Skeletal muscle cell (primary cell): ENCODE measurements at places on chromosomes 4 and X.

- no peak for DNase-seq
Observed at GRCh38 chr4:38131371-38132091, 171.3 kb downstream of the PTTG2 start.

GRCh38 chr4:182711211-182711610 is 206.0 kb downstream of the DCTD start:
- DNase-seq, result no peak

- DNase-seq, result no peak
Observed at GRCh38 chr4:154189346-154189745, 302.3 kb downstream of the DCHS2 start.

DNA sequence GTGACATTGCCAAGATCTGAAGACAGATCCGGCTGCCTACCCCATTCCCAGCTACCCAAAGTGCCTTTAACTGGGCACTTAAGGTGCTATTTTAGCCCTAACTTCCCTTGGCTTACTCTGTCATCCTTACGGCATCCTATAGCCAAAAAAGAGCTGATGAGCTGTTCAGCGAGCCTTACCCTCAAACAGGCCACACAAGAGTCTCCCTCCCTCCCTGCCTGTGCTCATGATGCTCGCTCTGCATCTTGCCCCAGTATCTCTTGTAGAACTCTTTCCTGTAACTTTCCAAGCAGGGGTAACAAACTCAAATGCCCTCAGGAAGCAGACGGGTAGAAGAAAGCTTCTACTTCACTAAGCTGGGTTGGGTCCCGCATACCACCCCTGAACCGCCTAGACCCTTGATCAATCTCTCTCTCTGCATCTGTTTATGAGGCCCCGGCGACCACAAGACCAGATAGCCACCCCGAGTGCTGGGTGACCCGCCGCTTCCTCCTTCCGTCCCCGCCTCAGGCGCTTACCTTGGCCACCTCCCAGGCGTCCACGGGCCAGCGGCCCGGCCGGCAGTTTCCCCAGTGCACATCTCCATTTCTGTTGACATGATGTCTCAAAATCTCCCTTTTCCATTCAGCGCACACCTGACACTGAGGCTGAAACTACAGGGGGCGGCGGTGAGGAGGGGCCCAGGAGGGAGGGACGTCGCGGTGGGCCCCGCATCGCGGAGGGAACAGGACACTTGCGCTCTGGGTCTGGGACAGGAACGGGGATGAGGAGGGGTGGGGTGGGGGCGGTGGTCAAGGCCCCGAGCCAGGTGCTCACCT is 663 bp downstream of the CXorf38 start:
- no peak for DNase-seq

DNA sequence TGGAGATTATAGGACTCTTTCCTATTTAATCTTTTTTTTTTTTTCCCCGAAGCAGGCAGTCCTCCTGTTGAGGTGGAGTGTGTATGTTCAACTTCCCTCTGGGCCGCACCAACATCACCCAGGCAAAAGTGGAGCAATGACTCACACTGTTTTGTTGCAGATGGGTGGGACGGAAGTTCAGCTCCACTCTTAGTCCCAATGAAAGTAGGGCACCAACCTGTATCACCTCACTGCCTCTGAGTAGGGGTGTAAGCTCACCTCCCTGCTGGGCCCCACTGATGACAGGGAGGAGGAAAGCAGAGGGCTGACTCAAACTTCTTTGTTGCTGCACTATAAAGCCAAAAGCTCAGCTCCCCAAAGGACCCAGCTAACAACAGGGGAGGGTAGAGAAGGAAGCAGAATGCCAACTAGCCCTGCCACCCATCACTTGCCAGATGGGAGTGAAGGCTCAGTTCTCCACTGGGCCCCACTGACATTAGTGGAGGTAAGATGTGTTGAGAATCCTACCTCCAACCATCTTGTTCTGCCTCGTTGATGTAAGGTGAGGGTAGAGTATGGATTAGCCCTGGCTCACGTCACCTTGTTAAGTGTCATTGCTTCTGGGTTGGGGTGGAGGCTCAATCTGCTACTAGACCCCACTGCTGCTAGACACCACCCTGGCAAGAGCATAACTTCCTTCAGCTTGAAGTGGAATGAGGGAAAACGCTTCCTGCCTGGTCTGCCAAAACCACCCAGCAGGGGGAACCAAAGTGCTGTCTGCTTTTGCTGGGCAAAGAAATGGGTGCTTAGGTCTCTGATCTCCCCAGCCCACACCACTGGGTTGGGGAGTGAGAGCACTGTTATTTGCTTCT is 14.1 kb downstream of the RPS6KA3 start:
- no peak for DNase-seq

DNA sequence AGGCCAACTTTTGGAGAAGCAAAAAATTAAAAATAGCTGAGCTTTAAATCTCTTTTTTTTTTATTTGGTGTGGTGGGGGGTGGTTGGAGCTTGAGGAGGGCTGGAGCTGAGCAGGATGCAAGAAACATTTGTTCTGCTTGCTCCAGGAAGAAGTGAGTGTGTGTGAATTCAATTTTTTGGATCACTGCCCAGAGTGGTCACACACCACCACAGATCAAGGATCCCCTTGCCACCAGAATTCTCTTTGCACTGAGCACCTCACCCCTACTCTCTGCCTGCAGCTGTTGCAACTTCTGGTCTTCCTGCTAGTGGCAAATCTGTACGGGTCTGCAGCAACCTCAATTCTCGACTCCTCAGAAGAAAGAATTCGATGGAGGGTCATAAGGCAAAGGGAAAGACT is 19.9 kb upstream of the PLP1 start:
- DNase-seq, result no peak

DNA sequence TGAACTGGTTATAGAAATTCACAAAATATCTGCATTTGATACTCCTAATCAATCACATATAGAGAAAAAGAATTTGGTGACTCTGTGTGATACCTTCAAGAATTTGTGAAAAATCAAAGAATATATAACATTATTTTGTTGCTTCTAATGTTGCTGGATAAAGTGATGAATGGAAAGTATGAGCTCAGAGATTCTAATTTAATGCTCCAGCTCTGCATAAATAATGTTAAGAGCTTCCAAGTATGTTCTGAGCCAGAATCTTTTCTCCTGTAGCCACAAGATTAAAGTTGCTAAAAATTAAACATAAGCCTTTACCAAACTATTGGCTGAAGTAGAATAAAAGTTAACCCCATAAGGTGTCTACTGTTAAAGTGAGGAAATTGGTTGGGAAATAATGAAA is 294.7 kb upstream of the CT83 start:
- no peak for DNase-seq

DNA sequence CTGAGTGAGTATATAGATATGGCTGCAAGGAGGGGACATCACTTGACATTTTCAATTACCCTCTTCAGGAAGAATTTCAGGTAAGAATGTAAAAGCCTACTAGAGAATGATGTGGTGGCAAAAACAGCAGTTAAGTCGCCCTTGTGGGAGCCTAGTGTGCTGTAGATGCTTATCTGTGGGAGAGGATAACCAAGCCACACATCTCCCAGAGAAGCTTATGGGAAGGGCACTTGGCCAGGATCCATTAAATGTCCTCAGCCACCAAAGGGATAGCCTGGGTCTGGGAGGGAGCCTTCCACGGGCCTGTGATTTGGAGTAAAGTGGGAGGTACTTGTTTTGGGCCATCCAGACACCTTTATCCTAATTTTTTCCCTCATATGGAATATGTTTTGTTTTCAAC is 41.3 kb upstream of the BCLAF3 start:
- no peak for DNase-seq

GRCh38 chr4:155179216-155179615 is 29.2 kb upstream of the NPY2R start:
- peak; percentile 92 for DNase-seq

DNA sequence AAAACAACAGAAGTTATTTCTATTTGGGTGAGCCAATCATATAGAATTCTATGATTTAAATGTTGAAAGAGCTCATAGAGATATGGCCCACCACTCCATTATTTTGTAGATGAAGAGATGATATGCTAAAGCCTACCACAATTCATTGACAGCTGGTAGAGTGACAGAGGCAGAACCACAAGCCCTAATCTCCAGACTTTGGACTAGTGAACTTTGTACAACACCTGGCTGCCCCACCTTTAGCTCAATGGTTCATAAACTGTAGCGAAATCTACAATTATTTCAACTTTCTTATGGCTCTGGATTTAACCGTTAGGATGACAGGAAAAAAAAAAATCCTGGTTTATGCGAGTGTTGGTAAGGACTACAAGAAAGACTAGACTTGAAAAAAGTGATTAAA is 50.9 kb downstream of the PRKG2 start:
- no peak for DNase-seq

DNA sequence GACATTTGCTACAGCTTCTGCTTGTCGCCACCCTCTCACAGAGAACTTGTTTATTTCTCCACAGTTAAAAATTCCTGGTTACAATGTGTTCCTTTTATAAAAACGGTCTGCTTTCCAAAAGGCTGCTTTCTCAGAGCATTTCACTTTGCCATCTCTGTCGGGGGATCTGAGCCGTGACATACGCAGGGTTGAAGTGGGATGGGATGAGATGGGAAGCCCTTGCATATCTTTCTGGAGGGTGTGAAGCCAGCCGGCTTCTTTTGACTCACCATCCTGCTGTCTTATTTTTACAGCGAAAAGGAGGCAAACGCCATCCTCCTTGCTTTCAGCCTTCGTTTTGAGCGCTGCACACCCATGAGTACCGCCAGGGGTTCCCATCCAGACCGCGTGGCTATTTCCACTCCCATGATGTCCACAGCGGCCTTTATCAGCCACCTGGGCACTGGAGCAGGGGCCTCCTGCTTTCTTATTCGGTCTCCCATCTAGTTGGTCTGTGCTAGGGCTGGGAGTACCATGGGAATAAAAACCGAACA is 99.8 kb upstream of the GATB start:
- DNase-seq, result no peak

DNA sequence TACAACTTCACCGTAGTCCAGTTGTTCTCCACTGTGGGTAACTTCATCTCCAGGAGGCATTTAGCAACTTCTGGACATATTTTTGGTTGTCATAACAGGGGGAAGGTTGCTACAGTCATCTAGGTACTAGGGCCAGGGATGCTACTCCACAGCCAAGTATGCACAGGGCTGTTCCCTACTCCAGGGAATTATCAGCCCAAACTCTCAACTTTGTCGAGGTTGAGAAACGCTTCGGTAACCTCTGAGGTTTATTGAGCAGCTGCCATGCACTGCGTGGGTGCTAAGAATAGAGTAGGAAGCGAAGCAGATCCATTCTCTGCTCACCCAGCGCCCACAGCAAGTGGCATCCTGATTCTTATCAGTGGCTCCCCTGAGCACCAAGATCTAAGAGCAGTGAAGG is 8.2 kb downstream of the FGFBP1 start:
- DNase-seq, result no peak

DNA sequence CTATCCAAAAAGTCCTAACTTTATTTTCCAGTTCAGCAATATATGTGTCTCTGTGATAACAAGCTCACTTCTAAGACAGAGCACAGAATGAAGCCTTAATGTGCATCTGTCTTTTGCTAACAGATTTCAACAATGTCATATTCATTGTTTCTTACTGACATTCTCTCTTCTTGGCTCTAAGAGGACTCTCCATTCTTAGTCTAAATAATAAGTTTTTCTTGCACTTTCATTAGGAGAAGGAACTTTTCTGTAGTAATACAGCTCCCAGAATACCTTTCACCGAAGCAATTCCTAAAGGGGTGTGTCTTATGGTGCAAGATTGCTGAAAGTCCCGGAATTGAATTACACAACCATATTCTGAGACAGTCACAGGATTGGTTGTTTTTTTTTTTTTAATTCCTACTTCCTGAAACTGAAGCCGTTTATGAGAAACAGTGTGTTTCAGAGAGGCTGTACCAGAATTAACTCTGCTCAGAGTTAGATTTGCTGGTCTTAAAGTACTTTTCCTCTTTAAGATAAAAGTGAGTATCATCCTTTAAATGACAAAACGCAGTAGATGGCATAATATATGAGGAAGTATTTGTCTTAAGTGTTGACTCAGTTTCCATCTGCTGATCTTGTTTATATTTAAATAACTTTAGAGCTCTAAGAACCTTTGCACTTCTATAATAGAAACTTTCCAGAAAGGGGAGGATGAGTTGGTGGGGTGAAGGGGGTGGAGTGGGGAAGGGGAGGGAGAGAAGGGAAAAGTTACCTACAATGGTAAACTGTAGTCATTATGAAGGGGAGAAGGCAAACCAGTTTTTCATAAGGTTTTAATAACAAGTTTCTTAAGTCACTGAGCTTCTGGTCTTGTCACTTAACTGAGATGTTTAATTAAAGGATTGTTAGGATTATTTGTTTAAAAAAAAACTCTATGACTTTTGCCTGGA is at the start of gene ALPK1:
ALPK1 (plus strand) TSS at position 421 of the 932 bp plus-strand sequence.
- peak; percentile 70 for DNase-seq

DNA sequence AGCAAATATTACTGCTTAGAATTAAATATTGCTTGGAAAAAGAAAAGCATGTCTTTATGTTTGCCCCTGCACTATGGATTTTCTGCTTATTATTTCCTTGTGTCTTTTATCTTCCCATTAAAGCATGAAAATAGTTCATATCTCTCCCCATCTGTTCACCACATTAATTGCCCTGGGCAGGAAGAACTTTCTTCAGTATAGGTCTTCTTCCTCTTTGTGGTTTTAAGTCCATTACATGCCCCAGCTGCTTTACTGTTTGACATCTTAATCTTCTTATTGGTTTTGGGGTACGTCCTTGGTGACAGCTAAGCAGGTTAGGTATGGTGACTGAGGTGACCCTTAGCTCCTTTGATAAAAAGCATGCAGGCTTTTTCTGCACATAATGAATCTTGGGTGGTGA is 157.3 kb downstream of the AASDH start:
- DNase-seq, result no peak

- no peak for DNase-seq
Observed at GRCh38 chr4:147056940-147057610, 111.4 kb upstream of the TTC29 start.

DNA sequence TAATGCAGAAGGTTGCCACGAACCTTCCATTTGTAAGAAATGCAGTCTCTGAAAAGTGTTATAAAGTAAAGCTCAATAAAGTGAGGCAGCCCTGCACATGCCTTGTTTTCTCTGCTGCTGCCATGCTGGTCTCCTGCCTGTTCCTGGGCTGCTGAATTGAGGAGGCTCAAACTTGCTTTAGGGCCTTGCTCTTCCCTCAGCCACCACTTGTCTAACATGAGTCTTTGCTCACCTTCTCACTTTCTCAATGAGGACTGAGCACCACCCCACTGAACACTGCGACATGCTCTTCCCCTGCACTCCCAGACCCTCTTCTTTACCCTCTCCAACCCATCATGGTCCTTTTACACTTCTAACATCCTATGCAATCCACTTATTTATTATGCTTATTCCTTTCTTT is 25.2 kb upstream of the MFAP3L start:
- DNase-seq, result no peak

- DNase-seq, result no peak
Observed at GRCh38 chrX:74259885-74260491, 44.0 kb upstream of the ZCCHC13 start.
